ENCODE measurements at places on chromosomes 12 and 14.

GRCh38 chr12:130878193-130879185 lies 6.6 kb downstream of the RAN start:
- DNase-seq: no peak

DNA sequence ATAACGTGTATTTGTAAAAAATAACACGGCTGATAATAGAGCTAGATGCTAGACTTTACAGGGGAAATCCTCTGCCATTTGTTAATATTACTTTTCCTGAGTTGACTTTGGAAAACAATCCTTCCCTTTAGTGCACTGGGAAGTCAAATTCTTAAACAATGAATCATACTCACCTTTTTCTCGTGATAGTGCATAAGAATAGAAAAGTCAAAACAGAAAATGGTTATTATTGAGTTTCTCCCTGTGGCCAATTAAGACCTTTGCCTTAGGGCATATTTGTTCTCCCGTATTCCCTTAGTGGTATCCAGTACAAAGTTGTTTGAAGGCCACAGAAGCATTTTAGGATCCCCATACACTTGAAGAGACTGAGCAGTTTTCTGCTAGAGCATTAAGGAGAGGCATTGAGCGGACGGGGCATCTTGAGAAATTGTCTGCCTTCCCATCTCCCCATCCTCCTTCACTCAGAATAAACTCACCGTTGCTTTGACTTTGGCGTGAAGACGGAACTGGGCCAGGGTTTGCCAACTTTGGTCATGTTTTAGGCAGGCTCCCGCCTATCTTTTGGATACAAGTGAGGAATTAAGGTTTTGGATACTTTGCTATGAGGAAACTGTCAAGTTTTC lies 171.3 kb downstream of the TMTC2 start:
- DNase-seq: no peak

DNA sequence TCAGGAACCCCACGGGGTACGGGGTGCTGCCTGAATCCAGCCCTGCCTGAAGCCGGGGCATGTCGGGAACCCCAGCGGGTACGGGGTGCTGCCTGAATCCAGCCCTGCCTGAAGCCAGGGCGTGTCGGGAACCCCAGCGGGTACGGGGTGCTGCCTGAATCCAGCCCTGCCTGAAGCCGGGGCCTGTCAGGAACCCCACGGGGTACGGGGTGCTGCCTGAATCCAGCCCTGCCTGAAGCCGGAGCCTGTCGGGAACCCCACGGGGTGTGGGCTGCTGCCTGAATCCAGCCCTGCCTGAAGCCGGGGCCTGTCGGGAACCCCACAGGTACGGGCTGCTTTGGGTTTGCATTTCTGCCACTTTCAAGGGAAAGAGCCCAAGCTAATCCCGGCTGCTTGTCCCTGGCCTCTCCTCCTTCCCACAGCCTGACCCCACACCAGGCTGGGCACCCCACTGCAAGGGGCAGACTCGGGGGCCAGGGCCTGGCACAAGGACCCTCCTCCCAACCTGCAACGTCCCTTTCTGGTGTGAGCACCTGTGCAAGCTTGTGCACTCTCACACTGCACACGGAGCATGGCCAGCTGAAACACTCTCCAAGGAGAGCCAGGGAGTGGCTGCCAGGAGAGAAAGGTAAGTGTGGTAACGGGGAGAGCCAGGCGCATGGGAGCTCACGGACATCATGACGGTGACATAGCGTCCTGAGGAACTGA lies 5.6 kb upstream of the FBRSL1 start:
- no peak for DNase-seq

DNA sequence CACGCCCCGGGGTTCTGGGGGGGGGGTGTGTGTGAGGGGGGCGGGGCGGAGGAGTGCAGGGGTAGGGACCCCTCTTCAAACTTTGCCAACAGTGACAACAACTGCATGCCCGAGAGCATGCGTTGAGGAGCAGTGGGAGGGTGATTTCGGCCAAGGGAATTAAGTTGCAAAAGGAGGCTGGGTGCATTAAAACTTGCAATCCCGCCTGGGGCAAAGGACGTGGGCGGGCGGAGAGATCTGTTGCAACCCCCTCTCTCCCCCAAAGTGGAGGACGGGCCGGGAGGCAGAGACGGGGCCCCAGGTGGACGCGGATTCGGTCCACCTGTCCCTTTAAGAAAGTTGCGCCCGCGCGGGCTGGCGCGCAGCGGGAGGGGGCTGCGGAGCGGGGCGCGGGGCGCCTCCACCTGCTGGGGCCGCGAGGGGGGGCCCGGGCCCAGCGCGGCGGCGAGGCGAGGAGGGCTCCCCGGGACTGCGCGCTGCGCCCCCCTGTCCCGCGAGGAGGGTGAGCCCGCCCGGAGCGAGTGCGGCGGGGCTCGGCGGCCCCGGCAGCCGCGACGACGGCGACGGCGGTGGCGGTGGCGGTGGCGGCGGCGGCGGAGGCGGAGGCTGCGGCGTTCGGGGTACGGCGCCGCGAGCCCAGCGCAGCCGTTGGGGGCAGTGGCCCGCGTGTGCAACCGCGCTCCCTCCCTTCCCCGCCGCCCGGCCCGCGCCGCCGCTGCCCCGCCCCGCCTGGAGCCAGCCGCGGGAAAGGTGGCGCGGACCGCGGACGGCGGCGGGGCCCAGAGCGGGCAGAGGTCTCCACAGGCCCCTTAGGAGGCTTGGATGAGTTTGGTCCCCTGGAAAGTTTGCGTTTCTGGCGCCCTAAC lies 530 bp upstream of the FOXN4 start:
- no peak for DNase-seq

- no peak for DNase-seq
Measured at GRCh38 chr12:67442347-67442841, 173.2 kb downstream of the CAND1 start.

GRCh38 chr14:96582411-96582961 lies 80.3 kb downstream of the PAPOLA start:
- no peak for DNase-seq

DNA sequence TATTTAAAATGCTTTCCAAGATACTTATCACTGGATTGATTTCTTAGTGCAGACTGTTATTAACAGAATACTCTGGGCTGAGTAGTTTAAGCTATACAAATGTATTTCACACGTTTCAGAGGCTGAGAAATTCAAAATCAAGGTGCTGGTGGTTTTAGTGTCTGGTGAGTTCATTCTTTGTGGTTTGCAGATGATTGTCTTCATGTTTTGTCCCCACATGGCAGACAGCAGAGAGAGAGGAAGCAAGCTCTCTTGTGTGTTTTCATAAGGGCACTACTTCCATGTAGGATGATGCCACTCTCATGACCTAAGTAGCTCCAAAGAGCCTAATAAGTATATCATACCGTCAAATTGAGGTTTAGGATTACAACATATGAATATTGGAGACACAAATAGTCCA lies 1348.9 kb upstream of the FLRT2 start:
- DNase-seq: peak; percentile 1

DNA sequence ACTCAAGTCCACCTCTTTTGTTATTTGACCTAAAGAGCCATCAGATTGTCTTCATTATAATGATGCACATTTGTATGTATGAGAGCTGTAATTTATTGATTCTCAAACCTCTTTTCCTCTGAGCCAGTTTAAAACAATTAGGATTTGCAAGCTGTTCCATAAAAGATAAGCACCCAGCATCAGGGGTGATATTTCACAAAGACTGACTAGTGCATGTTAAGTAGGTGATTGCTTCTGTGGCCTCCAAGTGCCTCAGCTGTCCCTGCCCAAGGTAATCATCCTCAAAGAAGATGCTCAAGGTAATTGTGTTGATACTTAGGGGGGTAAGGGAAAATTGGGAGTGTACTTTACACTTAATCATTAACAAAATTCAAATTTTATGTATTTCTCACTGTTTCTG lies 18.2 kb downstream of the CEP128 start:
- DNase-seq: no peak

GRCh38 chr12:12736759-12737676 lies 19.9 kb downstream of the CDKN1B start:
- peak; percentile 77 for DNase-seq

GRCh38 chr12:20374795-20375194 lies 6.5 kb downstream of the PDE3A start:
- DNase-seq: no peak

GRCh38 chr12:3251067-3251466 lies 173.9 kb downstream of the TSPAN9 start:
- DNase-seq: no peak

DNA sequence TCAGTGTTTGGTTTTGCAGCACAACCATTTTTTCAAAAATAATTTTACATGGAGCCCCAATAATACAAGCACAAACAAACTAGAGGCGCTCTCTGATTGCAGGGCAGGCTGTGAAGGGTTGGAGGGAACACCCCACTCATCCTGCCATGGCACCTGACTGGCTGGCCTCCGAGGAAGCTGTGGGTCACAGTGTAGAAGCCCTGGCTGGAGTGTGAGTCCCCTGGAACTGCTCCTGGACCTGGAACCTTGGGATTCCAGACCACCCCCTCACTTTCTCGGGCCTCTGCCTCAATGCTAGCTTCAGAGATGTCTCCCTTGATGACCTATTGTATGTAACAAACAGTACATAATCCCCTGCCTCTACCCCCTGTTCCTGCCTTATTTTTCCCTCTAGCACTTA lies 14.8 kb upstream of the SERPINA12 start:
- no peak for DNase-seq

DNA sequence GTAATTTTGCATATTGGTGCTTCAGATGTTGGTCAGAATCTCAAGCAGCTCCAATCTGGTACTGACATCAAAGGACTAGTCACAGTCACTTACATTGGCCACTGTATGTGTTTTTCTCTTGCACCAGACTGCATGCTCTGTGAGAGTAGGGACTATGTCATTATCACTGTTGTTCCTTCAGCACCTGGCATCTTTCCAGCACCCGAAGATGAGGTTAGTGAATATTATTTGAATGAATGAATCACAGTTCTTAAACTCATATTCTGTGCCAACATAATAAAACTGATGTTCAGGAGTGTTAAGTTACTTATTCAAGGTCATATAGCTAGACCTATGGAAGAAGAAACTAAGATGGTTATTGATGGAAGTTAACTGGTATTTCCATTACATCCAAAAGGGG lies 204.5 kb upstream of the TBX3 start:
- DNase-seq: peak; percentile 59

DNA sequence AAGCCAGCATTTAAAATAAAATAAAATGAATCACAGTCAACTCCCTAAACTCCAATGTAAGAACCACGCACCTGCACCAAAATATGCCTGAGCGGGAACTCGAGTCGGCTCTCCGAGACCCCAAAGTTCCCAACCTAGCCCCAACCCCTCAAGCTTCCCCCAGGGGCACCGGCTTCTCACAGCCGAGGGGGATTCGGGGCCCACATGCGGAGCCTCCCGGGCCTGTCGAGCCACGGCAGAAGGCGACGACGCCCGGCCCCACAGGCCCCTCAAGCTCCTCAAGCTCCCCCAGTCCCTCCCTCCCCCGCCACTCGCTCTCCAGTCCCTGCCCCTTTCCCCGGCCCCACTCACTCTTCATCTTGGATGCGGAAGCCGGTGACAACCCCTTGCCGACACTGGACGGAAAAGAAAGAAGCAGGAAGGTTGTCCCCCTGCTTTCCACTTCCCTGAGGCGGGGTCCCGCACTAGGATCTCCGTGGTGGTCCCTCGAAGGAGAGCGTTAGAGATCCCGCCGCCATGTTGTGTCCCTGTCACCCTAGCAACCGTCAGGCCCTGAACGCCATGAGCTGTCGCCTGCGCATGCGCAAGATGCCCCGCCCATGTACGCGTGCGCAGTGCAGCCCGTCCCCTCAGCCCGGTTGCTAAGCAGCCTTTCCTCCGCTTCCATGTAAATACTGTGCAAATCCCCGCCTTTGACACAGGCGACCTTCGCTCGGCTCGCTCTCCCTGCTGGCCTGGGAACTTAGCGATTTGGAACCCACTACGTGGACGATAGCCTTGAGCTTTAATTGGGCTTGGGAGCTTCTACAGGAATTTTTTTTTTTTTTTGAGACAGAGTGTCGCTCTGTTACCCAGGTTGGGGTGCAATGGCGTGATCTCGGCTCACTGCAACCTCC lies at the start of gene MOK:
TSS of gene MOK (minus strand) at position 554 of the 896 bp plus-strand sequence. CDS start at position 358, 196 bp downstream.
- peak; percentile 93 for DNase-seq

DNA sequence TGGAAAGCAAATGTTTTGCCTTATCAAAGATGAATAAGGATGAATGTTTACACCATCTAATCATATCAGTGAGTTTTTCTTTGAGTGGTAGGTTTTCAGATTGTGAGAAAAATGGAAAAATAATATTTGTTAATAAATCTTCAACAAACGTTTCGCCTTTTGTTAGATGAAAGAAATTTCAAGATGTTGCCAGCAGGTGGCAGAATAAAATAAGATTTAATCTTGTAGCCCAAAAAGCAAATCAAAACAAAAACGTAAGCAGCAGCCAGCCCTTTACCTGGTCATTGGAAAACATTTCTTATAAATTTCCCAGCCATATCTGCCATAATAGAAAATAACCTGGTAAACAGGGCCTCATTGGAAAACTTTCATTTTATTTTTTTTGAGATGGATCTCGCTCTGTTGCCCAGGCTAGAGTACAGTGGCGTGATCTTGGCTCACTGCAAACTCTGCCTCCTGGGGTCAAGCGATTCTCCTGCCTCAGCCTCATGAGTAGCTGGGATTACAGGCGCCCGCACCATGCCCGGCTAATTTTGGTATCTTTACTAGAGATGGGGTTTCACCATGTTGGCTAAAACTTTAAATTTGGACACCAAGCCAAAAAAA lies 15.4 kb upstream of the TMEM120B start:
- peak; percentile 51 for DNase-seq

DNA sequence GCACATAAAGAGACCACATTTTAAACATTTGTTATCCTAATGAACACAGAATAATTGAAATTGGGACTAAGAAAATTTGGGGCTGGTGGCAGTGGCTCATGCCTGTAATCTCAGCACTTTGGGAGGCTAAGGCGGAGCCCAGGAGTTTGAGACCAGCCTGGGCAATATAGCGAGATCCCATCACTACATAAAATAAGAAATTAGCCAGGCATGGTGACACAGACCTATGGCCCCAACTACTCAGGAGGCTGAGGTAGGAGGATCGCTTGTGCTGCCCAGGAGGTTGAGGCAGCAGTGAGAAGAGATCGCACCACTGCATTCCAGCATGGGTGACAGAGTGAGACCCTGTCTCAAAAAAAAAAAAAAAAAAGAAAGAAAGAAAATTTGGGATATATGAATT lies 59.7 kb downstream of the CPM start:
- no peak for DNase-seq

- DNase-seq: no peak
Measured at GRCh38 chr12:25074954-25075353, 120.0 kb downstream of the DNAI7 start.

- no peak for DNase-seq
Measured at GRCh38 chr14:31966896-31967668, 110.0 kb upstream of the ARHGAP5 start.

DNA sequence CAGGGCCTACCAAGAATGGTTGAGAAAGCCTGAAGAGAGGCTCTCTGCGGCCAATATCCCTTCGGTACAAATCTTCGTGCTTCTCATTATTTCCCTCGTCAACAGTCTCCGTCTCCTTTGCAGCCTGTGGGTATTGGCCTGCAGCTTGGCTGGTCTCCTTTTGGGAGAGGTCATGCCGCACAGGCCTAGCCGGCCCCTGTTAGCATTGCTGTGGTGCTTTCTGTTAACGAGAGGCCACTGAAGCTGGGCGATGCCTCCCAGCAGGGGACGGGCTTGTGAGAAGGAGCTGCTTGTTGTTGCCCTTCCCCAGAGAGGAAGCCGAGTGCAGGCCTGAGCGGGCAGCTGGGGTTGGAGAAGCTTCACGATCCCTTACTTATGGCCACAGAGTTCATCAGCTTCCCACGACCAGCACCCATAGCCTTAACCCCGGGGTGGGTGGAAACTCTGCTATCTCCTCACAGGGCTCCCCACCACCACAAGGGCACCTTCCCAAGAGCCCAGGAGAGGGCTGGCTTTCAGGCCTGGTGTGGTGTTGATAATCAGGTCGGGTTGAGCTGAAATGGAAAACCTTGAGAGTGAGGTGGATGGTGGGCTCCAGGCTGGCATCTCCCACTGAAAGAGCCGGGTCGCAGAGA lies 228.6 kb downstream of the ZFP36L1 start:
- no peak for DNase-seq

All from fibroblast of skin of back (primary cell).